SW480 (cell line): ENCODE measurements at places on chromosomes 1 and 21.

- peak; percentile 7 for DNase-seq
Observed at GRCh38 chr1:245516284-245516759, 361.5 kb downstream of the KIF26B start.

DNA sequence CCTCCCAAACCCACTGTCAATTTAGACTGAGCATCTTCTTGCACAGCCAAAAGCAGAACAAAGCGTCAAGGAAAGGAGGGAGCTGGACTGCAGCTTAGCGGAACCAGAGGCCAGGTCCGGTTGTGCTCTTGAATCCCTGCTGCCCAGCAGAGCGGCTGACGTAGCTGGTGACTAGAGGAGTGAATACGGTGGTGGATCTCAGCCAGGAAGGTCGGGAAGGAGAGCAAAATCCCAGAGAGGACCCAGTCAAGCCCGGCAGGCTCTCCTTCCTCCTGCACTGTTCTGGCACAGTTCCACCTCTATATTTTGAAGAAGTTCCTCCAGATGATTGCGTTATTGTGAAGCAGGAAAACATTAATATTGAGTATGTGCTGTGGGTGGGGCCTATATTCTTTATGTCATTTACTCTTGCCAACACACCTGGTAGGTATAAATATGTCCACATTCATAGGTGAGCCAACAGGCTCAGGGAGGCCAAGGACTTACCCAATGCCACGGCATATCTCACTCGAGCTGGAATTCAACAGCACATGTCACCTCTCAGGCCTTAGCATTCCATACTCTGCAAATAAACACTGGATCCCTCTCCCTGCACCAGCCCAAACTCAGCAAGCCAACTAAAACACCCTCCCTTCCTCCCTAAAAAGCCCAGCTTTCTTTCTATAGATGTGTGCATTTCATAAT, 23.6 kb upstream of the ABCB10 start:
- DNase-seq = no peak

DNA sequence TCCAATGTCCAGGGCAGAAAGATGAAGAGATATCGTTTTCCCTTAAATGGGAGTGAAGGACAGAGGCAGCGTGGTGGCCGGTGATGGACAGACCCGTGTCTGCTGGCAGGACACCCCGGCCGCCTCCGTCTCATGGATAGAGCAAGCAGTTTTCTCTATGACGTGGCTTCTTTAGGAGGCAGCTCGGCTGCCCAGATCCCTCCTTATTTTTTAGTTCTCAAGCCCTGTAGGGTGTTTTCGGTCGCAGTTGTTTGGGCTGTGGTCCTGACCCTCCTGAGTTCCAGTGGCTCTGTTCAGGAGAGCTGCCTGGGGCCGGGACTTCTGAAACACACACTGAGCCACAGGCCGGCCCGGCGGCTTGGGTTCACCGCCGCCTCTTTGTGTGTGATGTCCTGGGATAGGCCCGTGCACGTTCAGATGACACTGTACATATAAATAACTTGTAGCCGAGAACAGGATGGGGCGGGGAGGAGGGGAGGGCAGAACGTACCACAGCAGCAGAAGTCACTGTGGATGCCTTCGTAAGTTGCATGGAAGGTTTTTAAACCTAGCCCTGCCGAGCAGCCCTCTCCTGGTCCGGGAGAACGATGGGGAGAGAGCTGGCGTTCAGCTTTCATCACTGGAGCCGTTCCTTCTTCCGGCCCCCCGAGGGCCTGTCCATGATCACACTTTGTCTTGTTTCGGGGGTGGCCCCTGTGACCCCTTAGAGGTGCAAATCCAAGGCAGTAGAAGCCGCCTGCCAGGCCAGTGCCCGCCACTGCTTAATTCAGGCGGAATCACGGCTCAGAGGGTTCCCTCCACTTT, 65.2 kb downstream of the SIK1 start:
- no peak for DNase-seq

- DNase-seq = peak; percentile 74
Observed at GRCh38 chr1:86788300-86789206, 84.2 kb downstream of the SH3GLB1 start.

DNA sequence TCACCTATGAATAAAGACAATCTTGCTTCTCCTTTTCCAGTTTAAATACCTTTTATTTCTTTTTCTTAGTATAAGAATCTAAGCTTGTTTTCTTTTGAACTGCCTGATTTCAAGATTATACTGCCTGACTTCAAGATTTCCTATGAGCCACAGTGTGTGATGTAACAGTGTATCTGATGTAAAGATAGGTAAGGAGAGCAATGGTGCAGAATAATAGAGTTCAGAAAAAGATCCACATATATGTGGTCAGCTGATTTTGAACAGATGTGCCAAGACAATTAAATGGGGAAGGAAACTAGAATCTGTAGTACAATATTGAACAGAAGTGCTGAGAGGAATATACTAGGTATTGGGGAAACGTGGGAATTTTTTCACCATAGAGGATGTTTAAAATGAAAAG, 21.0 kb downstream of the EXO1 start:
- no peak for DNase-seq

DNA sequence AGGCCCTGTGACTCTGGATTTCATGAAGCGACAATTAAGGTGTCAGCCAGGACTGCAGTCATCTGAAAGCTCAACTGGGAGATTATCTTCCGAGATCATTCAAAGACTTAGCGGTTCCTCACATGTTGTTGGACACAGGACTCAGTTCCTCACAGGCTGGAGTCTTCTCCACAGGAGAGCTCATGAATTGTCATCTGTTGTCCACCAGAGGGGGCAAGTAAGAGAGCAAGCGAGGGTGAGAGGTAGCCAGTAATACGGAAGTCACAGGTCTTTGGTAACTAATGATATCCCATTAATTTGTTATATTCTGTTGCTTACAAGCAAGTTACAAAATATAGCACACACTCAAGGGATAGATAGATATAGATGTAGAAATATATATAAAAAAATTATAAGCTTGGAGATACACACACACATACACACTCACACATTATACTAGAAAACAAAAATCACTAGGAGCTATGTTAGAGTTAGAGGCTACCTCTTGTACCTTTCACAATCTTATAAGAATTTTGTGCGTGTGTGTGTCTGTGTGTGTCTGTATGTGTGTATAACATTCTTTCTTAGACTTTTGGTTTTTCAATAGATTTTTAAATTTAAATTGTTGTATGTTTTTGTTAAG, 1695.3 kb downstream of the BRINP3 start:
- peak; percentile 0 for DNase-seq

- DNase-seq = no peak
Observed at GRCh38 chr1:96845464-96845863, 123.9 kb downstream of the PTBP2 start.

DNA sequence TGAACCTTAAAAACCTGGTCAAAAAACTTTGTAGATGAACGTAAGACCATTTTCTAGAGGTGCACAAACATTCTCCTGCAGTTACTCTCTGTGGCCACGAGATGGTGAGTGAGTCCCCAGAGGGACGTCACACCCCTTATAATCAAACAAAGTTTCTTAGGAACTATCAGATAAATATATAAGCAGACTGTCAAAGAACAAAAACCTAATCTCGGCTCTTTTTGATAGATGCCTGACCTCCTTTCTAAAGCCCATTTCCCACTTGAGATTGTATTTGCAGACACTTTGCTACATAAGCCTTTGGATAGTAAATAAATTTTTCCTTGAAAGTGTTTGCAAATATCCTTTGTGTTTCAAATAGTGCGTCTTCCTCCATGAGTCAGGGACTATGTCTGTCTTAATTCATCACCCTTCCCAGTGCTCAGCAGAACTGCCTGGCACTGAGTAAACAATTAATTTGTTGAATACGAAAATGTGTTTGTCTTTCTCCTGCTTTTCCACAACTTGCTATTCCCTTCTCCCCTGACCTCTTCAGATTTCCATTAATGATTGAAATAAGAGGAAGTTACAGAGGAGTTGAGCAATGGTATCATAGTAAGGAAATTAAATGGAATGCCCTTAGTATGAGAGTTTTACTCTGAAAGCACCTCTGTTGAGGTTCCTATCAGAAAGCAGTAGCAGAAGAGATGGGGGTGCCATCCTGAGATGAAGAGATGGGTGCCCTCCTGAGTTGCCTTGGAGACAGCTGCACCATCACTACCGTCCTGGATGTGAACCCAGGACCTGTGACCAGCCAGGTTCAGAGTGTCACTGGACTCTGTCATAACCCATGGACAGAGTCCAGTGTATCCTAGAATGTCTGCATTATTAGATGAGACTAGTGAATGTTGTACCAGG, 57.8 kb upstream of the RAVER2 start:
- DNase-seq = peak; percentile 36
